ENCODE measurements at places on chromosomes 4 and X.

- no peak for DNase-seq
Measured at GRCh38 chrX:12961196-12961718, 13.7 kb upstream of the TMSB4X start.

DNA sequence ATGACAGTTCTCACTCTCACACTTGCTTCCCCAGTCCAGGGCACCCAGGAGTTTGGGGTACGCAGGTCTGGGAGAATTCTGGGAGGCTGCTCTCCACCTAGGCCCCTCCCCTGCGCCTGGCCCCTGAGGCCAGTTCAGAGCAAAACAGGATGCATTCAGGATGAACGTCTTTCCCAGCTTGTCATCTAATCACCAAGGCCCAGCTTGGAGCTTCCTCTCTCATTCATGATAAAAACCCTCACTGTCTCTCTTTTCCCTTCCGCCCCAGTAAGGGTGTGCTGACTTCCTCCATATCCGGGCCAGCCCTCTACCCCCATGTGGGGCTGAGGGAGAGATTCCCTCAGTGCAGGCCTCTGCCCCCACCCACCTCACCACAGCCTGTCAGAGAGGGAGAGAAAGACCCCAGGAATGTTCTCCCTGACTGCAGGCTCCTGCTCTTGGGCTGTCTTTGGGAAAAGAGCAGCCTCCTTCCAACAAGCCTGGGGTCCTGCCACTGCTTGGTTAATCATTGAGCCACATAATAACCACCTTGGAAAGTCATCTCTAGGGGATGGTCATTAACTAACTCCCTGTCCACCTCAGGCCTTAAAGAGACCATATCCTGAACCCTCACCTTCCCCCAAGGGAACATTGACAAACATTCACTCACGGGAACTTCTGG is 50.1 kb downstream of the STARD8 start:
- no peak for DNase-seq

- DNase-seq, result no peak
Measured at GRCh38 chrX:135086197-135086854, 34.0 kb downstream of the ETDB start.

DNA sequence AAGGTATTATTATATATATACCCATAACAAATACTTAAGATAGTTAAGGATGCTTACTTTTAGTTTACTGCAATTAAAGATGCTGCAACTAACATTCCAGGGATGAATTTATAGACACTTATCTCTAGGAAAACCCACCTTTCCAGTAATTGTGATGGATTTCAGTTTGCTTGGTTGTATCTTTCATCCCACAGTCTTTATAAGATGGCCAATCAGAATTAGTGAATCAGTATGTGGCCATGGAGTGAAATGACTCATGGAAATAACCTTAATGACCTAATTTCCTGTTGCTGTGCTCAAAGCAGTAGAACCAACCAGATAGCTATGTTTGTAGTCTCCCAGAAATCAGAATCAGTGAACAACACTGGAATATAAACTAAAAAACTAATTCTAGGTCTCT is 26.4 kb downstream of the MOSPD2 start:
- no peak for DNase-seq

DNA sequence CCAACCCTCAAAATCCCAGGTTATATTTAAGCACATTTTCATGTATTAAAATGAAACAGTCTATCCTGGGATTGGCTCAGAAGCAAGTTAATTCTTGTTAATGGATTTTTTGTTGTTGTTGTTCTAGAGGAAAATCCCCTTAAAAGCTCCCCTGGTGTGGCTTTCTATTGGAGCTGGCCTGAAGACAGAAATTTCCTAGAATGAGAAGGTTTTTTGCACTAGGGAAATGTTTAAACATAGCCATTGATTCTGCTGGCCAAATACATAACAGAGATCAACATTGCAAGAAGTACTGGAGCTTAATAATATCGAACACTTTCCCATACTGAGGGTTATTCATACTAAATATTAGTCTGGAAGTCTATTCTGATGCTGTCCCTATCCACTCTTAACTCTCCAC is 148.8 kb upstream of the PCDH18 start:
- DNase-seq, result no peak

GRCh38 chr4:130530505-130530904 is 1434.6 kb downstream of the C4orf33 start:
- no peak for DNase-seq

DNA sequence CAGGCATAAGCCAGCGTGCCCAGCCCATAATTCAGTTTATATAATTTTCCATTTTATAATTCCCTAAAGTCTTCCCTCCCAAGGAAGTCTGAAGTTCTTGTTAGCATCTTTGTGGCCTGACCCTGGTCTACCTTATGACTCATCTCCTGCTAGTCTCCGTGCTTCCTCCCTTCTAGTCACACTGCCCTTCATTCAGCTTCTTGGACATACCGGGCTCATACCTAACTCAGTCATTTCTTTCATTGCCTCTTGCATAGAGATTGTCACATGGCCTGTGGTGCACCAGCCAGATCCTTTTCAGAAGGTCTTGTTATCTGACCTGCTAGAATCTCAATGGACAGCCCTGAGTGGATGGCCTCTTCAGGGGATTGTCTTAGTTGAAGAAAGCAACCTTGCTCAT is 22.8 kb upstream of the MAML3 start:
- DNase-seq, result no peak
